ENCODE measurements at places on chromosomes 5 and 9.
A peak's percentile ranks its signal among the peaks of the same experiment; 100 is the strongest.

GRCh38 chr5:145980259-145980658 lies 43.9 kb downstream of the SH3RF2 start:
- DNase-seq: no peak

DNA sequence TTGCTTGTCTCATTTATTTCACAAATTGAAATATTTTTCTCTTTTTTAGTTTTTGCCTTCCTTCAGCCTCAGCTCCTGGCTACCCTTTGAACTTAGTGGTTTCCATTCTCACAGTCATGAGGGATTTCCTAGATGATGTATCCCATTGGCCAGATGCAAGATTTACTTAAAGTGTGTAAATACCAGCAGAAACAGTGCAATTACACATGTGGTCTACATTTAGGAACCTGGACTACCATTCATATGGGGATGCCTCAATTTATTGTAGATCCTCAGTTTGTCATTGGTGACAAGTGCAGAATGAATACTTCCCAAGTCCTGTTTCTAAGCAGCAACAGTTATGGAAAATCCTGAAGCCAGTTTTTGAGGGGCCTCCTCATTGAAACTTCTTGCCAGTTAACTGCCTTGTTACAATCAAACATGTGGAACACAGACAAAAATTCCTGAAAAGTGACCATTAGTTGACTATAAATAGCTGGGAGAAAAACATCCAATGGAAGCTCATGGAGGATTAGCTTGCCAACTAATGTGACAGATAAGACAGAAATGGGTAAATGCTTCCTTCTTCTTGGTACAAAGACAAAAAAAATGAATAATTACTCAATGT lies 113.6 kb upstream of the FER start:
- DNase-seq: no peak

- no peak for DNase-seq
Observed at GRCh38 chr9:123957731-123958130, 27.8 kb upstream of the DENND1A start.

GRCh38 chr5:7960142-7960541 lies 91.2 kb downstream of the MTRR start:
- no peak for DNase-seq

- no peak for DNase-seq
Observed at GRCh38 chr9:113886026-113886369, 9.9 kb downstream of the ZNF618 start.

- no peak for DNase-seq
Observed at GRCh38 chr5:169764018-169764378, 126.9 kb downstream of the DOCK2 start.

- peak; percentile 16 for DNase-seq
Observed at GRCh38 chr9:123434619-123435240, 78.7 kb downstream of the CRB2 start.

DNA sequence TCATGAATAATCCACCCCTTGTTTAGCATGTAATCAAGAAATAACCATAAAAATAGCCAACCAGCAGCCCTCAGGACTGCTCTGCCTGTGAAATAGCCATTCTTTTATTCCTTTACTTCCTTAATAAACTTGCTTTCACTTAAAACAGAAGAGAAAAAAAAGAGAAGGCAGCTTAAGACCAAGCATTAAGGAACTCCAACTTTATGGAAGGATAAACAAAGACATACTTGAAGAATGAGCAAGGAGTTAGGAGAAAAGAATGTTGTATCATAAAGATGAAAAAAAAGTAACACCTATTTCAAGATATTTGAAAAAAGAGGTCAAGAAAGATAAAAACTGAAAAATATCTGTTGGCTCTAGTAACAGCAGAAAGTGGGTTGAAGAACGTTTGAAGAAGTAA lies 107.6 kb downstream of the RNF180 start:
- no peak for DNase-seq

- DNase-seq: no peak
Observed at GRCh38 chr5:142640316-142641005, 45.4 kb downstream of the FGF1 start.

GRCh38 chr5:107320846-107321245 lies 349.9 kb downstream of the EFNA5 start:
- DNase-seq: no peak

DNA sequence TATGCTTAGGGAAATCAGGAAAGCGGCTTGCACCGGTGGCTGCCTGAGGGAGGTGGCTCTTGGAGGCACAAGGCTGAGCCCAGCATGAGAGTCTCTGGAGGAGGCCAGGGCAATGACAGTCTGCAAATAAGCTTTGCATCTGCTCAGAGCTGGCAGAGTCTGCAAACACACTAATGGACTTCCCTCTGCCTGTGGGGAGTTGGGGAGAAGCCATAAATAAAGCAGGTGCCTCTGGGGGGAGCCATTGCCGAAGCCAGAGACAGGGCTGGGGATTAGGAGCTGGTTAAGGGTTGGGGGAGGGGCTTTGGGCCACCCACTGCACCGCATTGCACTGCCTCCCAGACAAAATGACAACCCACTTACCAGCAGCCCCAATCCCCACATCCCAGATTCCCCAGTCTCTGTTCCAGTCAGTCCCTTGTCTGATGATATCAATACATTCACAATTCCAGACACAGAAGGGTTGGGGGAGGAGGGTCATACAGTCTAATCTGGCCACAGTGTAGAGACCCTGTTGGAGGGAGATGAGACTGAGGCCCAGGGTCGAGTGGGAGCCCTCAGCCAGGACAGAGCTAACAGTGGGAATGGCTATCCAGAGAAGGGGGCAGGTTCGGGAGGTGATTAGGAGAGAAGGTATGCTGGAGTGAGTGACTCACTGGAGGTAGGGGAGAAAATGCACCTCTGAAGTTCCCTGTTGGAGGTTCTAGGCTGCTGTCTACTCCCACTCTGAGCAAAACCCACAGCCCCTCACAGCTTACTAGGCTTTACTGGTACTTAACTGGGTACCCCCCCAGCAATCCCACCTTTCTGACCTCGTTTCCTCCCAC lies 53.7 kb downstream of the PAX5 start:
- peak; percentile 37 for DNase-seq

DNA sequence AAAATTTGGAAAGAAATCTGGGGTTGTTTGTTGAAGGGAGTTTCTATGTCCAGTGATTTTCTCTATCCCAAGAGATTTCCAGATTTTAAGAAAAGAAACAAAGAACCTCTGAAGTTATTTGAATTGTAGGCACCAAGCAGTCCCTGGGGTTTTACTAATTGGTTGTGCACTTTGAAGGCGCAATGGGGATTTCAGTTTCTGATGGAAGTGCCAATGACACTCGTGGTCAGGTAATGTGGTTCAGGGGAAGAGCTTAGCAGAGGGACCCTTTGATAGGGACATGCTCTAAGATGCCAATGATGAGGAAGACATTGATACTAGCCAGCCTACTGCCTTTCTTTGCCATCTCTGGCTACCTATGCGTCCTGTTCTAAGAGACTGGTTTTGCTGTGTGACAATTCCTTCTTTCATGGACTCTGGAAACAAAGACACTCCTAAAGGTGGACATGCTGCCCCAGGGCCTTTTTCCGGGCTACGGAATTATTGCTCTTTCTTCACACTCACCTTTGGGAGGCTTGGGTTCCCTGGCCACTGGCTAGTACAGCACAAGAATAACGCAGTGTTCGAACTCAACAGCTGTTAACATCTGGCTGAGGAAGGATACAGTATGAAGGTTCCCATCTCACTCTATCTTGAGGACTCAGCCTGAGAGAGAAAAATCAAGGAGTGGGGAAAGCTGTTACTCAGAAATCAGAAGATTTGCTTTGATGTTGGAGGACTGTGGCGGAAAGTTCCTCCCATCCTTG lies 6.9 kb upstream of the TRAF1 start:
- no peak for DNase-seq

DNA sequence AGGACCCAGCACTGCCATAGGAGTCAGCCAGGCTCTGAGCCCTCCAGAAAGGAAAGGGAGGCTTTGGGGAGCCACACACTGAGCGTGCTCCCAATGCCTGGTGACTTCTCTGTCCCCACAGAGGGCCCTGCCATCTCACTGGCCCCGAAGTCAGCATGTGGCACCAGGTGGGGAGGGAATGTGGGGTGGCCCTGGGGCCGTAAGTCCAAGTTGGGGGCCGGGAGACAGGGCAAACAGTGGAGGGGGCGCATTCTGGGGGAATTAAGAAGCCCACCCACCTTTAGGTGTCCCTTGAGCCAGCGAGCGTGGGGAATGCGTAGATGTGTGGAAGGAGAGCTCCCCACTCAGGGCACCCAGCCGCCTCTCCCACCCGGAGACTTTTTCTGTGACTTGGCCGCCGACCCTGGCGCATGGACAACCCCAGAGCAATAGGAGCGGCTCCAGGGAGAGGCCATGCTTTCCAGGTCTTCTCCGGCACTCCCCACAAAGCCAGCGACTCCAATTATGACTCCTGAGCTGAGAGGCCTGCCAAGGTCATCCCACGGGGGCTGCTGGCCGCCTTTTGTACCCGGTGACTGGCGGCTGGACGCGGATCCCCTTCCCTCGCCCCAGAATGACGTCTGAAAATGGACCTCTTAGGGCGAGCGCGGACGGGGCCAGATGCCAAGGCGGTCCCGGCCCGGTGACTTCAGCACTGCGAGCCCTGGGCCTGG lies 9.8 kb downstream of the IRX1 start:
- no peak for DNase-seq

DNA sequence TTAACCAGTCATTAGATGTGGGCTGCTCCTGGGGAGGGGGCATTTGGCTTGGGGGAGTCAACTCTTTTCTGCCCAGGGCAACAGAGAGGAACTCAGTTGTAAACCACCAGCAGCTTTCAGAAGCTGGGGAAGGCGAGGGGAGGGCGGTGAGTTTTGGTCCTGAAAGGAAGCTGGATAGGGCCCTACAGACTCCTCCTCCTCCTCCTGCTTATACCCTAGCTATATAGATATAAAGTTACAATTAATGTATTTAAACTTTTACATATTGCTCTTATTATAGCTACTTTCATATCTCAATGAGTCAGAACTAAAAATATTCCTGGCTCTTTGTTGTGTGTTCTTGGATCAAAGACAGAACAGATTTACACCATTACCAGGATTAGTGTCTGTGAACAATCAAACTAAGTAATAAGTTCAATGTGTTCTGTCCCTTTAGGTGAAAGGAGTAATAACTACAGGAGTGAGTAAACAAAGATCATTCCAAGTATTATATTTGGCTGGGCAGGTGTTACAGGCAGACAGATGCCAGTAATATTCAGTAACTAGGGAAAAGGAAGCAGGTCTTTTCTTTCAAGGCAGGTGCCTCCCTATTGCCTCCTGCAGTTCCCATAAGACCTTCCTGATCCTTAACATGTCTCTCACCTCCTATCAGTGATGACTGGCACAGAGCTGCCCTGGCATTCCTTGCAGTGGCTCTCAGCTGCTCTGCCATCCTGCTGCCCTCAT lies 20.5 kb upstream of the VPS13A start:
- DNase-seq: peak; percentile 9

- no peak for DNase-seq
Observed at GRCh38 chr9:112783551-112783954, 33.0 kb downstream of the SNX30 start.

DNA sequence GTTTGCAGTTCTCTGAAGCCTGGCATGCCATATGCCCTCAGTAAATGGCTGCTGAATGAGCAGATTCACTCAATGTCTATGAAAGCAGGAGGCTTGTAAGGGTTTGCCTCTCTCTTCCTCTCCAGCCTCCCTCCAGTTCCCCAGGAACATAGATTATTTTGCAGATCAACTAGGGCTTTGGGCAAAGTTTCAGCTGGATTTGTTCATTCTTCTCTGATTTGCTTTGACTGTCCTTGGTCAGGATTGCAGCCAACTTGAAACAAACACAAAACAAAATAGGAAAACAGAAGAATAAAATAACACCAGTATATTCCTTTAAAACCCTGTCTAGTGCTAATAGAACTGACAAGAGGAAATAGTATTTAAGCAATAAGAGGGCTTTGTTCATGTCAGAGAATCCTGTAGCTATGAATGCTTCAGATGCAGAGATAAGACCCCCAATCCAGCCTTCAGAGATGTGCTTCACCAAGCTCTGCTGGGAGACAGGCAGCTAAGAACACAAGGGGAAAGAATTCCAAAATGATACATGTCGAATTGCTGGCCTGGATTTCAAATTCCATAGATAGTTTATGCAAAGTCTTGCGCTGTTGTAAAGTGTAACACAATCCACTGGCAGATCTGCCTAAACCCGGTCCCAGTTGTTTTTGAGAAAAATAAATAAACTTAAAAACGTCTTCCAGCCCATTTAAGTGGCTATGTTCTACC lies 174.3 kb downstream of the PAPPA start:
- no peak for DNase-seq

DNA sequence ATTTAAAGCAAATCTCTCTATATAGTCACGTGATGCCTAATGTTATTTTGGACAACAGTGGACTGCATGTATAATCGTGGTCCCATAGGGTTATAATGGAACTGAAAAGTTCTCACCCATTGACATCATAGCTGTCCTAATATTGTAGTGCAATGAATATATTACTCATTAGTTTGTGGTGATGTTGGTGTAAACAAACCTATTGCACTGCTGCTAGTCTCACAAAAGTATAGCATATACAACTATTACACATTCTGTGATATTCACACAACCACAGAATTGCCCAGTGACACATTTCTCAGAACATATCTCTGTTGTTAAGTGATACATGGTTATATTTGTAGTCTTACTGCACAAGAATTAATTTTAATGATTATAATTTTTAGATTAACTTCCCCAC lies 37.7 kb downstream of the IPO11 start:
- DNase-seq: no peak

DNA sequence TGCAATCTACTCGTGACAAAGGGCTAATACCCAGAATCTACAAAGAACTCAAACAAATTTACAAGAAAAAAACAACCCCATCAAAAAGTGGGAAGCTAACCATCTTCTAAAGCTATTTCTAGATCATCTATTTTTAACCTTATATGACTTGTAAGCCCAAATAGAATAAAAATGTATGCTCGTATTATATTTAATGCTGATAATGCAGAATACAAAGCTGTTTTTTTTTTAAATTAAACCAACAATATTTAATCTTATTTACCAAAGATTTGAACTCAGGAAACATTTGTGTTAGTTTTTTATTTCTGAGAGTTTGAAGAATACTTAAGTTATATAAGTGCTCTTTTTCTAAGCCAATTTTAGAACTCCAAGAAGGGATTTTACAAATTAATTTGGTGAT lies 652.1 kb downstream of the LRRC70 start:
- DNase-seq: no peak

- no peak for DNase-seq
Observed at GRCh38 chr5:10401498-10401897, 40.2 kb upstream of the ROPN1L start.

- DNase-seq: no peak
Observed at GRCh38 chr5:95913663-95914062, 48.0 kb downstream of the ELL2 start.

- DNase-seq: no peak
Observed at GRCh38 chr9:108512426-108513173, 343.2 kb downstream of the ACTL7B start.

DNA sequence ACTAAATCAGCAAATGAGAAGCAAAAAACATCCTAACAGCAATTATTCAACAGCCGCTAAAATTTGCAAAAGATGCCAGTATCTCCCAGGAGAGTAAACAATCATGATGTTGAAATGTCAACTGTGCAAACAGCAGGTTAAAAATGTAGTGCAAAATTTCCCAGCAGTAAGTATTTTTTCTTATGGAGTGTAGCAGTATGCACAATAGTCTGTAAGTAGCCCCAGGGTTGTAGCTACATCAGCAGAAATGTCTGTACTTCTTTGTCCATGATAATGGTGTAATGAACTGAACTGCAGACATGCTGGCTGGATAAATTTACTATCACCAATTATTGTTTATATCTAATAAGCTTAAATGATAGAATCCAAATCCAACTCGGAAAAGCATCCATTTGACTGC lies 31.4 kb downstream of the GRIN3A start:
- DNase-seq: no peak

Measured in SW480 (cell line).